Stimulated activated CD4-positive, alpha-beta T cell treated with anti-CD3 and anti-CD28 coated beads, Interleukin-15, amount 100 ng/mL, for 48 hours (primary cell): ENCODE measurements at places on chromosomes 7 and 10.
A peak's percentile ranks its signal among the peaks of the same experiment; 100 is the strongest.

DNA sequence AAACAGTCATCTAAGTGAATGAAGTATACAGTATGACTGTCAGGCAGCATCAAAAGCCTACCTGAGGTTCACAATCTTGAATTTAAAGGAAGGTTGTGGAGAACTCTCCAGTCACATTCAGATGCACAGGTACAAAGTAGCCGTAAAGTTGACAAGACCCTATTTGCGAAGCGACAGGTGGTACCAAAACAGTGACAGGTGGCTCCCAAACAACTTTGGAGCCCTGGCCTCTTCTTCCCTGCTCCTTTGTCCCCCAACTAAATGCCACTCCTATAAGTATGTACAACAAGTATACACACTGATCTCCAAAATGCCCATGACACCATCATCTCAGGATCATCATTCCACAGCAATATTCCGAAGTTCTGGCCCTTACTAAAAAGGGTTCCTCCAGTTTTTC is 53.5 kb downstream of the USP6NL start:
- no peak for DNase-seq

GRCh38 chr7:1028044-1028770 is 16.1 kb upstream of the GPR146 start:
- peak; percentile 84 for DNase-seq

DNA sequence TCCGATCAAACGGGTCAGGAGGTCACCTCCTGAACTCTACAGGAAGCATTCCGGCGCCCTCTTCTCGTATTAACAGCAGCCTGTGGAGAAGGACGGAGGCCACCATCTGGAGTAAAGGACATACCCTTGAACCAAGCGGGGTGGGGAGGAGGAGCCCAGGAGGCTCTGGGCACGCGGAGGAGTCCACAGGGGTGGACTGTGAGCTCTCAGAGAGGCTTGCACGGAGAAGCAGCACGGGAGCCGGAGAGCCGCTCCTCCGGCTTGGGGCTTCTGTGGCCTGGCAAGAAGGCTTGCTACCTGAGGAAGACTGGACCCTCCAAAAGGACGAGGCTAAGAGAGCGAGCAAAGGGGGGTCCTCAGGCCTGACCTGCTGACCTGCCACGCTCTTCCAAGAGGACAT is 77.9 kb downstream of the MAD1L1 start:
- no peak for DNase-seq

DNA sequence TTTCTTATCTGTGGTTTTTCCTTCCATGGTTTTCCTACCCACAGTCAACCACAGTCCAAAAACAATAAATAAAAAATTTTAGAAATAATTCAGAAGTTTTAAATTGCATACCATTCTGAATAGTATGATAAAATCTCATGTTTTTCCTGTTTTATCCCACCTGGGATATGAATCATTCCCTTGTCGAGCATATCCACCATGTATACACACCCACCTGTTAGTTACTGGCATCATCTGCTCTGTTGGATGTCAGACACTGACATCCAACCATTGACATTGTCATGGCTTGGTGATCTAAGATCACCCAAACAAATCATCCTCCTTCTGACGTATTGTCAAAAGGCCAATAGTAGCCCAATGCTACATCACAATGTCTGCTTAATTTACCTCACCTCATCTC is 749.8 kb downstream of the TNS3 start:
- no peak for DNase-seq

DNA sequence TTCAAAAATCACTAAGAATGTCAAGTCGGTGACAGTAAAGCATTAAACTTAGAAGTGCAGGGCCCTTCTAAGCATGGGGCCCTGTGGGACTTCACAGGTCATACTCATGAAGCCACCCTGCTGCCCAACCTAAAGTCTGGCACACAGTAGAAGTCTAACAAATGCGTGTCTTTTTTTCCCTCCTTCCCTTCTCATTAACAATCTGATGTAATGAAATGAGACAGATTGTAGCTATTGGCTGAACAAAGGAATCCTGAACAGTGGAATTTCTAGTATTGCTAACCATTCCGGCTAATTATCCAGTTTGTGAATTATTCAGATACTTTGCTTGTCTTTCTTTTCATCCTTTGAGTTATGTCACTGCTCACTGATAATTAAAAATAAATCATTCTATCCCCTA is 369.9 kb downstream of the WDR11 start:
- no peak for DNase-seq

DNA sequence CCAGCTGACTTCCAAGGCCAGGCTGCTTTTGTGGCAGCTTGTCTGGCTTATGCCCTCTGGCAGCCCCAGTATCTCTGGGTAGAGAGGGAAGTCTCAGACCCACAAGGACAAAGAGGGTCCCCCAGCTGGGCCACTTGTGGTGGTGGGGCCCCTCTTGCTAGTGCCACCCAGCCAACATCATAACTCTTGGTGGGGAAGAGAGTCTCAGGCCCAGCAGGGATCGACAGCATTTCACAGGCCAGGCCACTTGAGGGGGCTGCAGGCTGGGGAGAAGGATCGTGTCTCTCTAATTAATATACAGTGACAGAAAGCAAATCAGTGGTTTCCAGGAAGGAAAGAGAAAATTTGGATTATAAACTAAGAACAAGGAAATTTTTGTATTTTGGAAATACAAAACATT is 76.0 kb downstream of the TYW1B start:
- DNase-seq = no peak

DNA sequence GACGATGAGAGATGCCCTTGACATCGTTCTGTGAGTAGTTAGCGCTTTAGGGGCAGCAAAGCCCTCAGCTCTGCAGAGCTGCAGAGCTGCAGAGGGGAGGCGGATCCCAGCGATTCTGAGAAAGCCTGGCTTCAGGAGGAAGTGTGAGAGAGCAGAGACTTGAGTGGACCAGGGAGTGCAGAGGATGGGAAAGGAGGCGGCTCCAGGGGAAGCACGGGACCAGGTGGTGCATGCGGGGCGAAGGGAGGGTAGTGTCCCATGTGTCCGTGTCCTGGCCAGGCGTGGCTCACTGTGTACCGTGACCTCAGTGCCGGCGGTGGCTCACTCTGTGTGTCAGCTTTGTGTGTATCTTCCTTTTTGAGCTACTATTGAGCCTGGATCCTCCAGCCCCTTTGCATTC is 250.8 kb upstream of the PITRM1 start:
- no peak for DNase-seq

DNA sequence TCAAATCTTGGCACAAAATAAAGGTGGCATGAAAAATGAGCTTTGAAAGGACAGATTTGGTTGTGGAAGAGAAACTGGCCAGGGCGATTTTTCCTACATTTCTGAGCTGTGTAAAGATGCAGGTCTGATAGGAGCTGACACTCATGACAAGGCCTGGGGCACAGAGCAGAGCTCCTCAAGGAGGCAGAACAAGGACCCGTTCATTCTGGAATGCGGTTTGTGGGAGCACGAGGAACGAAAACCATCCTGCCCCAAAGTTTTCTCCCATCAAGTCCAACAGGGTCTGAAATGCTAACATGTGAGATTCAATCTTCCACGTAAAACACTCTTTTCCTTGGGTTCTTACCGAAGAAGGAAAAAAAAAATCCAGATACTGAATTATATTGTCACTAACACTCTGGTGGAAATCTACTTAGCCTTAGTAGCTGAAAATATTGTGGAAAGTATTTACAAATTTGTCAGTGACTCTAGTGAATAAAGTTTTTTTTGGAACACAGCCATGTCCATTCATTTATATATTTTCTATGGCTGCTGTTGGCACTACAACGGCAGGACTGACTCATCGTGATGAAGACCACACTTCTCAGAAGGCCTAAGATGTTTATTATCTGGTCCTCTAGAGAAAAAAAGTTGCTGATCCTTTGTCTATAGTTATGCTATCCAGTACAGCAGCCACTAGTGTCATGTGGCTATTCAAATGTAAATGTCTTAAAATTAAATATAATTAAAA is 215.7 kb downstream of the BAMBI start:
- DNase-seq = no peak

DNA sequence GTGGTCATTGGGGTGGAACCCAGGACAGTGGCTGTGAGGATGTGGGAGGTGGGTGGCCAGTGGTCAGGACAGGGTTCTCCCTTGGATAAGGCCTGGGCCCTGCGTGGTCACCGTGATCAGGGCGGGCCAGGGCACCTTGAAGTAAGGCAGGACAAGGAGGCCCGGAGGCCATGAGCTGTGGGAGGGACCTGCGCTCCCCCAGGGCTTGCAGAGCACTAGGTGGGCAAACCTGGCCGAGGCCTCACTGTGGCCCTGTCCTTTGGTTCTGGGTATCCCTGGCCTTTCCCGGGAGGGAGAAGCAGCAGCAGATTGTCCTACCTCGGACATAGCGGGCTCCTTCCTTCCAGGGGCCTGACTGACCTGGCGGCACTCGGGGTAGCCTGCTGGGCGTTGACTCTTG is 144.8 kb upstream of the RET start:
- DNase-seq = no peak

DNA sequence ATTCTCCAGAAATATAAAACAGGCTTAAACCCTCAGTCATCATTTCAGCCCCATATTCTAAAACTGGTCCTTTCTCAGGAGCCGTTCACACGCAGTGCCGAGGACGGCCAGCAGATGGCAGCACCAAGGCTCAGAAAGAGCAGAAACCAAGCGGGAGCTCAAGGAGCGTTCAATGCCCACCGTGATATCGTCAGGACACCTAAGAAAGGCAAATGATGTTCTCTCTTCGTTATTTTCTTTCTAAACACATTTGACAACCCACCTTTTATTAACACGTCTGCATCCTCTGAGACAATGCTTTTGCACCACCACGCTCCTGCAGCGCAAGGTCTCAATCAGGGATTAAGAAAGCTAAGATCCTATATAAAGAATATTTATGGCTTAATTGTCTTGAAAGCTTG is 45.7 kb upstream of the RBM33 start:
- peak; percentile 79 for DNase-seq

DNA sequence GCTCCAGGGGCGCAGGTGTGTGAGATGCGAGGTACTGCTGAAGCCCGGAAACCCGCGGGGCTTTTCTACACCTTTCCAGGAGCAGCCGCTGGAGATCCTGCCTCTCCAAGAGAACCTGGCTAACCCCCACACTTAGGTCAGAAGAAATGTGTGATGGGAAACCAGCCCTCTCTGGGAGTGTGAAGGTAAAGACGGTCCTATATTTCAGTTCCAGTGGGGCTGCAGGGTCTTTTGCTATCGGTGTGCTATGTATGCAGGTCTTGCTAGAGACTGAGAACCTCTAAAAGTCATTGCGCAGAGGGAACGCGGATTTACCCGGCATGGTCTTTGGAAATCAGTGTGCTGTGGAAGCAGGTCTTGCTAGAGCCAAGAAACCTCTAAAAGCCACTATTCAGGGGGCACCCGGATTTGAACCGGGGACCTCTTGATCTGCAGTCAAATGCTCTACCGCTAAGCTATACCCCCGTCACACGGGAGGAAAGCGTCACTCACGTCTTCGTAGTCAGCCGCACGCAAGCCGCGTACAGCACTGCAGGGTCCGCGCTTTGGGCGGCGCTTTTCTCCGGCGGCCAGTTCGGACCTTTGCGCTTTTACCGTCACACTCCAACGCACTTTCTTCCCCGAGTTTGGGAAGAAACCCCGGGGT is 46.0 kb downstream of the ZNF777 start:
- DNase-seq = peak; percentile 34

DNA sequence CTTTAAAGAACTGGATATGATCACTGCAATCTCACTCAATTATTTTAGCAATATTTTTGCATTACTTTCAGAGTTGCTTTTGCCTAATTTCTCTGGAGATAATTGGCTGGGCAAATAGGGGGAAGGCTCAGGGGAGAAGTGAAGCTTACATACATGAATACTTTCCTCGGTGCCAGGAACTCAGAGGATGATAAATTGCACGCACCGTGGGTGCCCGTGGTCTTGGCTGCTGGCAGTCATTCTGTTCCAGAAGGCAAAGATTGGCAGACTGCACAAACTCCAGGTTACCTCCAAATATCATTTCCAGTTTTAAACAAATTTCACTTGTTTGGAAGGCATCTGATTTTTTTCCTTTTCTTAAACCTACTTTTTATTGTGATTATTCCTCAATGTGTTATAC is 197.8 kb upstream of the TMEM72 start:
- DNase-seq = no peak

- no peak for DNase-seq
These were observed 50.6 kb upstream of the CAPZA2 start for GRCh38 chr7:116811768-116812167.

- no peak for DNase-seq
These were observed 18.1 kb downstream of the SLC35G1 start for GRCh38 chr10:93911866-93912265.

DNA sequence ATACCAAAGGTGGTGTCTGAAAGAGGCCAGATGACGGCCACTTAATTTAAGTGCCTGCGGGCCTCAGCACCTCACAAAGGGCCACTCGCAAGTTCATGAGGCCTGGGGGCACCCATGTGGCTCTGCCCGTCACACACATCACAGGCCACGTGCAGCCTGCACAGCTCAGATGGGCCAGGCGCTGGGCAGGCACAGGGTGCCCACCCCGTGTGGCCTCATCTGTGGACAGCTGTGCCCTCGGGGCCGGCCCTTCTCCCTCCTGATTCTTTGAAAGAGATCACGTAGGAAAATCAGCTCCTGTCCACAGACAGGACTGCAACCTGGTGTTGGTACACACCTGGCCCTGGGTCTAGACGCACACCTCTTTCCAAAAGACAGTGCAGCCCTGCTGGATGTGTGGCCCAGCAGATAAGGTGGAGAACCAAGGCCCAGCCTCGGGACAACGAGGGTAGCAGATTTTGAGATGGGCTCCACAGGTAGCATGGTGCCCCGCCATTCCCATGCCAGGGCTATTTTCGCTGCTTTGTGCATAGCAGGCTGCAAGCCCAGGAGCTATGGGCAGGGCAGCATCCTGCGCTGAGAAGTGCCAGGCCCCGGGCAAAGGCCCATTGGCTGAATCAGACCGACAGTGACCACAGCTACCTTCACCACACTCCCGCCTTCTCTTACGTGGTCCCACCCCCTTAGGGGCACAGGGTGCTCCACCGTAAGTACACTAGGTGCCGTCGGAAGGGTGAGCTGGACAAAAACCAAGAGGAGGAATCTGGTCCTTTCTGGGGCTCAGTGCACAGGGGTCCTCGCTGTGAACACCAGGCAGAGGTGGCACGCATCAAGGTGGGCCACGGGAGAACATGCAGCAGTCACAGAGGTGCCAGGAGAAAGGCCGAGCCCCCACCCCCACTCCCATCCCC is 124.5 kb downstream of the EBF3 start:
- DNase-seq = no peak

- no peak for DNase-seq
These were observed 286.3 kb downstream of the TNS3 start for GRCh38 chr7:47295606-47296005.

GRCh38 chr7:154968336-154969001 is 34.5 kb downstream of the PAXIP1 start:
- no peak for DNase-seq

DNA sequence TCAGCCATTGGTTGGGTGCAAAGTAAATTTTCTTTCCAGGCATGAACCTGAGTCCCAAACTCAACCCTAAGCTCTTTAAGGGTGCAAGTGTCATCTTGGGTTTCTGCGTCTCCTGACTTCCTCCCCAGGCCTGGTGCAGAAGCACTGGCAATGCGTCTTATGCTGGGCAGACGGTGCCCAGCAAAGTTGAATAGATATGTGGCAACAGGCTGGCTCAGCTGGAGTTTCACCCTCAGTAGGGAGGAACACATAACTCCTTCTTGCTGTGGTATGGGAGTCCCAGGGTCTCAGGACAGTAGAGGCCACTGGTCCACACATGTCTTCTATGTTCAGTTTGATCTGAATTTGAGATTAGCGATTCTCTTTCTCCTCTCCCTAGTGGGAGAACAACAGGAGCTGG is 181.3 kb downstream of the RPS24 start:
- no peak for DNase-seq
